ENCODE measurements at places on chromosomes 2 and 18.
A peak's percentile ranks its signal among the peaks of the same experiment; 100 is the strongest.

DNA sequence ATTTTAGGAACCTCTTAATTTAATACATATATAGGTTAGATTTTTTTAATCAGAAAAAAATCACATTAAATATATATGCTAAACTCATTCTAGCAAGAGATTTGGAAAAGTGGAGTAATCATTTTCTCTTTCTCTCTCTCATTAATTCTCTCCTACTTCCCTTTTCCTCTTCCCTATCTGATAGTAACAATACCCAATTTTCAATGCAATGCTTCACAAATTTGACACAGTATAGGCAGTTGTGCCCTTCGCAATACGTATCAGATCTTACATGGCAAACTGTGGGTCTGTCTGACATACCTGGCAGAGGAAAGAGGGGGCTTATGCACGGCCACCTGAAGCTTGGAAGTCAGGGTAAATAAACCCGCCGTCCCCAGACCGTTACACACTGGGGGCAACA is 444.3 kb downstream of the NBAS start:
- DNase-seq = no peak

GRCh38 chr2:97718051-97718882 is 4.9 kb downstream of the ZAP70 start:
- DNase-seq = peak; percentile 77

DNA sequence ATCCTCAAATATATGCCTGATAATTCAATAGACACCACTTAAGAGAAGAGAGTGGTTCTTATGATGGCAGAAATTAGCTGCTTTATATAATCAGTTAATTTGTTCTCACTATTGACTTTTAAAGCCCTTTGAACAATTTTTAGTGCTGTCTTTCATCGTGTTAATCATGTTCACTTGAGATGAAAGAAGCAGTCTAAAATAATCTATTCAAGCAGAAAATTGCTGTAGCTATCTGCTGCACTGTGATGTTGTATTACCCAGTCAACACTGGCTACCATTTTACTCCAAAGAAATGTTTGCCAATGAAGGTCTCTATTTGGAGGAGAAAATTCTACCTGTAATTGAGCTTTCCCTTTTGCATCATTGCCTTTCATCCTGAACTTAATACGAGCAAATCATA is 459.8 kb upstream of the FSIP2 start:
- DNase-seq = no peak

DNA sequence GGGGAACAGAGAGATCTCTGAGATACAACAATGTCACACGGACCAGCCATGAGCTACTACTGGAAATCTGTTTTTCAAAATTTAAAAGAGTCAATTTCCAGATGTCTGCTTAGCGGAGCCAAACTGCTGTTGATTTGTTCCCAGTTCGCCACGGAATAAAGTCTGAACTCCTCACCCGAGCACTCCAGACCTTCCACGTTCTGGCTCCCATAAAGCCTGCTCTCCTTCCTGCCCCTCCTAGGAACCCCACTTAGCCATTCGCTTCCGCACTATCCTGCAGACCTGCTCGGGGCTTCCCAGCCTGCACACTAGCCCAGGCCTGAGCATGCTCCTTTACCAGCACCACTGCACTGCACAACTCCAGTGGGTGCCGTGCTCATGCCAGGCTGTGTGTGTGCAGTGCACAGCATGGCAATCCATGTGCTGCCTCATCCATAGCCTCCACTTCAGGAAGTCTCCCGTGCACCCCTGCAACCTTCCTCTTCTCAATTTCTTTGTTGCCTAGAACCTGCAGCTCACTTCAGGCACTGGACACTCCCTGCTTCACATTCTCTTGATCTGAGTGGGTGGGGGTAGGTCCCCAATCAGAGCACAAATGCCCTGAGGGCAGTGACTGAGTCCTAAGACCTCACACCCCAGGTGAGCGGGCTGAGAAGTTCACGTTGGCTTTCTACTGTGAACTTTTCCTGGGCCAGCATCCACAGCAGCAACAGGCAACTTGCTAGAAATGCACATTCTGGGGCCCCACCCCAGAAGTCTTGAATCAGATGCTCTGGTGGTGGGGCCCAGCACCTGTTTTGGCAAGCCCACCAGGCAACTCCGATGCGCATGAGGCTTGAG is 53.7 kb downstream of the ZBTB7C start:
- DNase-seq = no peak

DNA sequence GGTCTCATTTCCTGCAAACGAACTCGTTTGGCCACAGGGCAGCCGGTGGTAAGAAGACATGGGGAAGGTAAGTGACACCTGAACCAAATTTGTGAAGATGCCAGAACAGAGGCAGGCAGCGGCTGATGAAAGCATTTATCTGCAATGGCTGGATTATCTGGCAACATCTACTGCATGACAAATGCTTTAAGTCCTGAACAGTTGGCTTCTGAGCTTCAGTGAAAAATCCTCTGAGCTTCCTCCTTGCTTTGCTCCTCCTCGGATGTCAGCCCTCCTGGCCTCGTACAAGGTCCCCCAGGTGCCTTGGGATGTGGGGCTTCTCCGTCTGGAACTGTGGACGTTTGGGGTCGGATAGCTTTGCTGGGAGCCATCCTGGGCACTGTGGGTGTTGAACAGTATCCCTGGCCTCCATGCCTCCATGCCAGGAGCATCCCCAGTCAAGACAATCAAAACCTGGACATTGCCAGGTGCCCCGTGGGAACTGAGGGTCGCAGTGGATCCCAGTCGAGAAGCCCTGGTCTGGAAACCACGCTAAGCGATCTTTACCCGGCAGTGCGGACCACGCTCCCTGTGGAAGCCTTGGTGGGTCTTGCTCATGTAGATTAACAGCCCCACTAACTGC is 49.3 kb downstream of the KCNG2 start:
- no peak for DNase-seq

DNA sequence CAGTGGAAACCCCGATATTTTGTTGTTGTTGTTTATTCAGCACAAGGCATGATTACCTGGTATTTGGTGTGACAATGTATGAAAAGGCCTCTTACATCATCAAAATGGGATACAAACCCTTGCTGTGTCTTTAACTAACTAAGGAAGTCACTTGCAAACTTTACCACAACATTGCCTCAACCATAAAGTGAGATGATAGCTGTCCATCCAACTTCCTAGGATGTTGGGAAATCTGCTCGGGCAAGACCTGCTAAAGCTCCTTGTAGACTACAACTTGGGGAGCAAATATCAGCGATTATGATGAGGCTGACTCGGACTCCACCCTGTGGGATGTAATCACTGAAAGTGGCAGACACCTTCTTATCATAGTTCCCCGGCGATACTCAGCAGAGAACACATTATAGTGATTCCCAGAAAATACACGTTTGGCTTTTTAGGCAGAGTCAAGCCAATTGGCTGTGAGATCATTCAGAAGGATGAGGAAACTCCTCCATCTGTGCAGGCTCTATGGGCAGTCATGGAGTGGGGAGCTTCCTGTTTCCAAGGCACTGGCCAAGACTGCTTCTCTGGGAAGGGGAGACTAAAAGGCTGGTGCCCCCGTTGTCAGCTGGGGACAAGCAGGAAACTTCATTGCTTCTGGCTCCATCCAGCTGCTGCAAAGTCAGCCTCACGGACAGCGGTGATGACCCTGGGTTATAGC is 289.0 kb downstream of the RNF144A start:
- DNase-seq = no peak

DNA sequence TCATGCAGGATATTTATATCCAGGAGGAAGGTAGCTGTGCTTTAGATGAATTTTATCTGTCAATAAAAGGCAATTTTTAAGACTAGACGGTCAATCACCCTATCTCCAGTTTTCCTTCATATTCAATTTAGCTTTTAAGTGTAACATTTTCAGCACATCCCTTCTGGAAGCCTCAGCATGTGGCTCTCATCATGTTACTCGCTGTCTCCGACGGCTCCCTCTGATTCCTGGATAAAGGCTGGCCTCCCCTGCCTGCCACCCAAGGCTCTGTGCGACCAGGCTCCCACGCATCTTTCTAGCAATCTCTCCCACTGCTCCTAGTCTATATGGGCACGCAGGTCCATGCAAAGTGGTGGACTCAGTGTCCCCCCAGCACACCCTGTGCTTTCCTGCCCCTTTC is 84.5 kb downstream of the MEP1B start:
- DNase-seq = no peak

- no peak for DNase-seq
Measured at GRCh38 chr2:9179572-9180201, 26.9 kb upstream of the ASAP2 start.

DNA sequence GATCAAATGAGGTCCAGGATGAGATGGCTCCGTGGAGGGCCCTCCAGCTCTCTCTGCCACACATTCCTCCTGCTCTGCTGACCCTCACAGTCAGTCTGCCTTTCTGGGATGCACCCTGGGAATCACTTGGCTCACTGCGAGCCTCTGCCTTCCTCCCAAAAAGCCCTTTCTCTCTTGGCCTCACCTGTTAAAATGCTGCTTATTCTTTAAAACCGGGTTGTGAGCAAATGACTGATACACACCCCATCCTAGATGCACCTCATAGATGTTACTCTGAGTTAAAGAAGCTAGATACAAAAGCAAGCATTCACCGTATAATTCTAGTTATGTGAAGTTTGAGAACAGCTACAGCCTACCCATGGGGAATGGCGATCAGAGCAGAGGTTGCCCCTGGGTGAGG is 167.7 kb upstream of the MYCN start:
- DNase-seq = no peak

DNA sequence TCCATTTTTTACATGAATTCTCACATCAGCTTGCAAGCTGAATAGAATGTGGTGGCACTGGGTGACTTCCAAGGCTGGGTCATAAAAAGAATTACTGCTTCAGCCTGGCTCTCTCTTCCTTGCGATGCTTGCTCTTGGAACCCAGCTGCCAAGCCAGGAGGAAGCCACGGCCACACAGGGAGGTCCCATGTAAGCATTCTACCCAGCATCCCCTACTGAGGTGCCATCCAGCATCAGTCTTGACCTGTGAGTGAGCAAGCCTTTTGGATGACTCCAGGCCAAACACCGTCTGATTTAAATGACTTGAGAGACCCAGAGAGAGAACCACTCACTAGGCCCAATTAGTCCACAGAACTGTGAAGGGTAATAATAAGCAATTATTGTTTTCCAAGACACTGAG is 750.3 kb upstream of the RAB6C start:
- no peak for DNase-seq

- DNase-seq = no peak
Measured at GRCh38 chr18:57447154-57447621, 12.0 kb downstream of the ONECUT2 start.

GRCh38 chr2:227824711-227825110 is 11.1 kb downstream of the CCL20 start:
- DNase-seq = no peak

- no peak for DNase-seq
Measured at GRCh38 chr2:240350696-240351087, 84.8 kb upstream of the GPC1 start.

GRCh38 chr2:124151691-124152090 is 126.6 kb downstream of the CNTNAP5 start:
- no peak for DNase-seq

DNA sequence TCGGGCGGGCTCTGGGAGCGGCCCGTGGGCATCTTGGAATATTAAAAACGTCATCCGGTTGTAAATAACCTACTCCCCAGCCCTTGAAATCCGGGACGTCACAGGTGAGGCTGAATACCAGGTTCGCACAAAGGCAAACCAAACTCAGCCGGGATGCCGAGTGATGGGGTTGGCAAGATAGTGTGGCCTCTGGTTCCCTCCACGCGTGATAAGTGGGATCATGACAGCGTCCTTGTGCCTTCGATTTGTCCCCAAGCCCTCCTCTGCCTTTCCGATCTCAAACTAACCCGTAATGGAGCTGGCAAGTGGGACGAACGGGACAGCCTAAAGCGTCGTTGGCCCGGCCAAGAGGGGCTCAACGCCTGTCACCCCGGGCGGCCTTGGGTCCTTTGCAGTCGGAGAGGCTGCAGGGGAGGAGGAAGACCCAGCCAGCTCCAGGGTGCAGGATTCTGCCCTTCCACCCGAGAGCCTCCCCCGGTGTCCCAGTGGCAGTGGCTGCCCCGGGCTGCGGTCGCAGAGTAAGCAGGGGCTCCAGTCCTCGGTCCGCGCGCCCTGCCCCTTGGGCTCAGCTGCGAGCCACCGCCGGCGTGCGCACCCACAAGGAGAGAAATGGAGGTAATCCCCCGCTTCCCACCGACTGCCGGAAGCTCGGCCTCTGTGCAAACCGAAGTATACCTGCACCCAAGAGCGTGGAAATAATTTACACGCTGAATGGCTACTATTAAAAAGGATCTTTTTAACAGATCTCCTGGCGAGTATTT is 13.4 kb upstream of the PAX3 start:
- no peak for DNase-seq

- no peak for DNase-seq
Measured at GRCh38 chr2:181037922-181038321, 57.5 kb downstream of the UBE2E3 start.

- DNase-seq = no peak
Measured at GRCh38 chr2:71934595-71935261, 212.9 kb downstream of the CYP26B1 start.

GRCh38 chr2:234490271-234491091 is 6.4 kb downstream of the ARL4C start:
- no peak for DNase-seq

Measured in GM19239 (cell line).